ENCODE measurements at places on chromosomes 3 and 15.
A peak's percentile ranks its signal among the peaks of the same experiment; 100 is the strongest.

GRCh38 chr3:45777746-45778386 lies 18.5 kb downstream of the SLC6A20 start:
- DNase-seq: no peak

DNA sequence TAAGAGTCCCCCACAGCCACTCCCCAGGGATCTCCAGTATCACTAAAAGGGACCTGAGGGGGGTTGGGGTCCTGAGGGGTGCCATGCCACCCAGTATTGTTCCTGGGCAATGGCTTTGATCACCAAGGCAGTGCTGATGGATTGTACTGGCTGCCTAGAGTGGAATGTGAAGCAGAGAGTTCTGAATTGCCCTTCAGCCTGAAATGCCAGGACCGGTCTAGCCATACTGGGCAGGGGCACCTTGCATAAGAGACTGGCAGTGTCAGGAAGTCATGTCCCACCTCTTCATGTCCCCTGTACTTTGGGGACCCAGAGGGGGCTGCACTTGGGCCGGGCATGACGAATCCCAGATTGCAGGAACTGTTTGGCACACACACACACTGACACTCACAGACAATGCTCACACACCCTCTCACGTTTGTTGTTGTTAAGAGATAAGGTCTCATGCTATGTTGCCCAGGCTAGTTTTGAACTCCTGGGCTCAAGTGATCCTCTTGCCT lies 4.5 kb upstream of the TKT start:
- DNase-seq: no peak

DNA sequence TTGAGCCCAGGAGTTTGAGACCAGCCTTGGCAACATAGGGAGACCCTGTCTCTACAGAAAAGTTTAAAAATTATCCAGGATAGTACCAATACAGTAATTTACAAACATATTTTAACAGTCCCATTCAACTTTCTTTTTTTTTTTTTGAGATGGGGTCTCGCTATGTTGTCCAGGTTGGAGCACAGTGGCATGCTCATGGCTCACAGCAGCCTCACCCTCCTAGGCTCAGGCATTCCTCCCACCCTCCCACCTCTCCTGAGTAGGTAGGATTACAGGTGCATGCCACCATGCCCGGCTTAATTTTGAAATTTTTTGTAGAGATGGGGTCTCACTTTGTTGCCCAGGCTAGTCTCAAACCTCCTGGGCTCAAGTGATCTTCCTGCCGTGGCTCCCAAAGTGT lies 12.5 kb upstream of the MAP6D1 start:
- DNase-seq: no peak

DNA sequence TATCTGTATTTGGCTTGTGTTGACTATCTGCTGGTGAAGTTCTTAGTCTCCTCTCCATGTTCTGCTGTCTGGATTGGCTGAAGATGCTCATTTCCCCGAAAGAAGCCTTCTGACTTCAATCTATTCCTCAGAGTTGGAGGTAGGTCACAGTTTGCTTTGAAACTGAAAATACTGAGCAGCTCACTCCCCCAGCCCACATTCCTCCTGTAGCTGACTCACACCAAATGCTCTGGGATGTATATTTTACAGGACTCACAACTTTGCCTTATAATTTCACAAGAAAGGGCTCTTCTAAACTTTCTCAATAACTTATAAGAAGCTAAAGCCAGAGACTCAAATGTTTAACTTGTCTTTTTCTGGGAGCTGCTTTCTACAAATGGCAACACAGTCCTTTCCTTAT lies 36.3 kb upstream of the SNX4 start:
- no peak for DNase-seq

- DNase-seq: no peak
Observed at GRCh38 chr15:43808435-43808950, 8.1 kb downstream of the HYPK start.

DNA sequence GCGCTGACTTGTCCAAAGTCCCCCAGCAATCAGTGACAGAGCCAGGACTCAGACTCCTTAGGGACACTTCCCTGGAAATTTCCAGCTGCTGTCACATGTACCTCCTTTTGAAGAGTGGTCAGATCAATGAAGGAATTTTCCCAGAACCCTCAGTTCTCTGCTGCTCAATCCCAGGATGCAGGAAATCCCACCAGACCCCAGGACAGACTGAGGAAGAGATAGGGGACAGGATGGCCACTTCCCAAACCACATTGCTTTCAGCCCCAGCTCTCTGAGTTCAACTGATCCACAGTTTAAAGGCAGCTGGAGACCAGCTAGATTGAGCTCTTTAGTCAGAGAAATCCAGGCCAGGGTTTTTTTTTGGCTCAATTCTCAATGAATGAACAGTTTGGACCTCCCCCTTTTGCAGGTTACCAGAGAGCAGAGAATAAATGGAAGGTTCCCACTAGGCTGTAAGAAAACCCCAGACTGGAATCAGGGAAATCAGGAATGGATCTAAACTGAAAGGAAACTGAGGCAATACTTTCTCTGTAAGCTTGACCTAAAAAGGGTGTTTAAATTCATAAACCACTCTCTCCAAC lies 1.5 kb downstream of the CYP1A1 start:
- peak; percentile 70 for DNase-seq

DNA sequence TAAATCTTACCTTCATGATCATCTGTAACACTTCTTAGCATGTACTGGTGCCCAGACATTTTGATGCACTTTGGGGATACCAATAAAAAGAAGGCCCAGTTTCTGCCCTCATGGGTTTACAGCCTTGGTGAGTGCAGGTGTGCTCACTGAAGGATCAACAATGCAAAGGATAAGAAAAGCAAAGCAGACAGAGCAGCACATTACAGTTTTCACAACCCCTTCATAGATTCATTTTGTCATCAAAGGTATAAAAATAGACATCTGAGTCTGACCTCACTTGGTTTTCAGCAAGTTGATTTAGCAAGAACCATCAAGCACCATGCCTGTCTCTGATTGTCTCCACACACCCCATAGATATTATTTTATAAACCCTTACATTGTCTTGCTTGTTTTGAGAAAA lies 77.6 kb downstream of the BFSP2 start:
- no peak for DNase-seq

DNA sequence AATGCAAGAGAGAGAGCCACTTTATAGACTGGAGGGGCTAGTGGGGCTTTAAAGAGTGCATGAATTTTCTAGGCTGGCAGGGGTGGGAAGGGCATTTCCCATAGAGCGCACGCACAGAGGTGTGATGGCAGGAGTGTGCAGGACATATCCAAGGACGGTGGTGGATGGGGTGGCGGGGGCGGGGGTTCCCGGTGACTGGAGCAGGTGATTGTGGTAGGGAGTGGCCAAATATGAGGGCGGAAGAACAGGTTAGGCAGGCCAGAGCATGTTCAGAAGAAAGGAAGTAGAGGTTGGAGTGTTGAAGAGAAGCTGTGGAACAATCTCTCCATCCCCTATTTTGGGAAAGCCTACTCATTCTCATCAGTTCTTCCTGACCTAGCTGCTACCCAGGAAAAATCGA lies 18.1 kb downstream of the FAM81A start:
- DNase-seq: no peak

GRCh38 chr3:43286841-43287499 lies 630 bp downstream of the SNRK start:
- peak; percentile 42 for DNase-seq

DNA sequence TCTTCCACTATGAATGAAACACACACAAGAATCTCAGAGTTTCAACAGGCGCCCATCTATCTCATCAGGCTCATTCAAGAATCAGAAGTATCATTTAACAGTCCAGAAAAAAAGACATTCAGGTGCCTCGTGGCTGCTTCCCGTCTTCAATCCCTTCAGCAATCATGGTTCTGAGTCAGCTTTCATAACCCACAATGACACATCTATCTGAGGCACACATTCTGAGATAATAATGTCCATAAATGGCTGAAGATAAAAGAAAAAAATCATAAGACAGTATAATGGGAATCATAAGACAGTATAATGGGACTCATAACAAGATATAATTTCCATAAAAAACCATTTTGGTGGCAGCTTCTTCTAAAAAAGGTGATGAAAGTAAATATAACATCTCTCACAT lies 52.4 kb downstream of the TNIK start:
- DNase-seq: peak; percentile 8

GRCh38 chr15:38991701-38992100 lies 427.1 kb upstream of the RASGRP1 start:
- DNase-seq: no peak

- DNase-seq: no peak
Observed at GRCh38 chr3:23254282-23254681, 51.2 kb downstream of the UBE2E2 start.

Data from NB4 (cell line).